ENCODE measurements at places on chromosomes 12 and 14.

- DNase-seq, result no peak
These were observed 72.0 kb downstream of the BMP4 start for GRCh38 chr14:53884601-53885000.

DNA sequence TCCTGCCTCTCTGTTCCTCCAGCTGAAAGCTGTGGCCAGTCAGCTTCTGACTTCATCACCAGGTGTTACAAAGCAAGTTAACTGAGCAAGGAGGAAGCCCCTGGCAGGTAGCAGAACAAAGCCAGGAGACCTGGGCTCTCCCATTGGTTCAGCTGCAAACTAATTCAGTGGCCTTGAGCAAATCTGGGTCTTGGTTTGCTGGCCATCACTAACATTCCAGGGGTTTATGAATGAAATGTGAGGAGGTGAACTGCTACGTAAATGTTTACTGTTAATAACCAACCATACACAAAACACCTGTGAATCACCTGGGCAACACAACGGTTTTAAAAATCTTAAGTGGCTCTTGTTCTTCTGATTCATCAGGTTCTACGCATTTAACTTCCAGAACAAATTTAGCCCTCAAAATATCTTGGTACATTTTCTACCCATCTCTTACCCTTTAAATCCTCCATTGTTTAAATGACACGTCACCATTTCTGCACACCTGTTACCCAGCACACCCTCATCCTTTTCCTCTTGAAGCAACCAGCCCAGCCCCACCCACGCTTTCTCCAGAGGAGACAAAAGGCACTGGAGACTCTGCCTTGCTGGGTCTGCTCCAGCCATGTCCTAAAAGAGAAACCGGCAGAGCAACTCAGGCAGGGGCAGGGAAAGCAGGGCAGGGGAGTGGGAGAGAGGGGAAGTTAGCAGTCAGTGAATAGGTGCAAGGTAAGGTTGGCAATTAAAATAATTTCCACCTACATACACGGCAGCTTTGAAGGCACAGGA, 49.3 kb upstream of the TSPAN11 start:
- DNase-seq, result peak; percentile 23

DNA sequence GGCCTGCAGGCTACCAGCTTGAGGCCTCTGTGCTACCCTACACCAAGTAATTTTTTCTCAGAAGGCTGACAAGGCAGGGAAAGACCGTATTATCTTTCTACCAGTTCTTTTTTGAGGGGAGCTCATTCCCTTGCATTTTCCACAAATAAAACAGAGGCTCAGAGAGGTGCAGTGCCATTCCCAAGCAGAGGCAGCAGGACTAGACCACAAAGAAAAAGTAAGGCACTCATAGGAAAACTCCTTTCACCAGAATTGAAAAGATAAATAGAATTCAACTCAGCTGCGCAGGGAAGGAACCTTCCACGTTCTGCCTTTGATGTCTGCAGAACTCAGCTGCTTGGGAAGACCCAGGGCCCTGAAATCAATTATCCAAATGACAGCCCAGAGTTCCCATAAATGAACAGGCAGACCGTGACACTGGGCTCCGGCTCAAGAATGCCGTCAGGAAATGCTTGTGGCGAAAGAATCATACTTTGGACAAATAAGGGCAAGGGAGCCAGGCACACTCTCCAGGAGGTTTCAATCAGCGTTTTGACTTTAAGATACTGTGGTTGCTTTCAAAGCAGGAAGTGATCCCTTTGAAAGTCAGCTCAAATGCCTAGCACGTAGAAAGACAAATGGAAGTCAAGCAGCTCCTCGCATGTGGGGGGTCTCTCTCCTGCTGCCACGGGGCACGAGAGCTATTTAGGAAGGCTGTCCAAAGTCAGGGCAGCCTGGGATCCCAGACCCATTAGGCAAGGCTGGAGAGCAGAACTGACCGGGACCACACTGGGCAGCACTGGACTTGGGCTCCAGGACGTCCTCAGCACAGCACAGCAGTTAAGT, 14.0 kb downstream of the KCTD10 start:
- DNase-seq, result peak; percentile 80

- DNase-seq, result no peak
These were observed 243.0 kb upstream of the PDE3A start for GRCh38 chr12:20125276-20125798.

- DNase-seq, result no peak
These were observed 129.7 kb upstream of the CCND2 start for GRCh38 chr12:4143896-4144295.

DNA sequence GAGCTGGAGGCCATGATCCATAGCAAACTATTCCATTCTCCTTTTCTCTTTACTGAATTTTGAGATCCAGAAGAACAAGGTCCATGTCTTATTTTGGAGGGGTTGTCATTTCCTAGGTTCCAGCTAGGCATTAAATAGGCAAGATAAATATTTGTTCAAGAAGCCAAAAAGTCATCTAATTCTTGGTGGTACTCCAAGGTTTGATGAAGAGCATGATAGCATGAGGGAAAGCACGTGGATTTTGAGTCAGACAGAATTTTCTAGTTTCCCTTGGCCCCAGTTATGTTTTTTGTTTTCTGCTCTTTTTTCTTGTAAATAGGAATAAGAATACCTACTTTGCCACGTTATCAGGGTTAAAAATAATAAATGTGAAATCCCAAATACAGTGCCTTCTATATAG, 25.5 kb upstream of the FRMD6 start:
- no peak for DNase-seq

DNA sequence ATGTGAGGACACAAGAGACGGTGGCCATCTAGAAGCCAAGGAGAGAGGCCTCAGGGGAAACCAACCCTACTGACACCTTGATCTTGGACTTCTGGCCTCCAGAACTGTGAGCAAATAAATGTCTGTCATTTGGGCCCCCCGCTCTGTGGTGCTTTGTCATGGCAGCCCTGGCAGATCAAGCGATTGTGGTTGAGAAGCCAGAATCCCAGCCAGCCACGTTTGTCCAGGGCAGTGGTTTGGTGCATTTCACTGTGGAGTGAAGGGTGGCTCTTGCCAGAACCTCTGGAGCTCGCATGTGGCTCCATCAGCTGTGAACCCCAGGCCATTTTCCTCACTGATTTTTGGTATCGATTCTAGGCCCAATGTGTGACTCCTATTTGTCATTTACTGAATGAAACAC, 404.9 kb downstream of the BCL11B start:
- DNase-seq, result no peak

GRCh38 chr14:38137005-38137404, 70.7 kb upstream of the SSTR1 start:
- no peak for DNase-seq

DNA sequence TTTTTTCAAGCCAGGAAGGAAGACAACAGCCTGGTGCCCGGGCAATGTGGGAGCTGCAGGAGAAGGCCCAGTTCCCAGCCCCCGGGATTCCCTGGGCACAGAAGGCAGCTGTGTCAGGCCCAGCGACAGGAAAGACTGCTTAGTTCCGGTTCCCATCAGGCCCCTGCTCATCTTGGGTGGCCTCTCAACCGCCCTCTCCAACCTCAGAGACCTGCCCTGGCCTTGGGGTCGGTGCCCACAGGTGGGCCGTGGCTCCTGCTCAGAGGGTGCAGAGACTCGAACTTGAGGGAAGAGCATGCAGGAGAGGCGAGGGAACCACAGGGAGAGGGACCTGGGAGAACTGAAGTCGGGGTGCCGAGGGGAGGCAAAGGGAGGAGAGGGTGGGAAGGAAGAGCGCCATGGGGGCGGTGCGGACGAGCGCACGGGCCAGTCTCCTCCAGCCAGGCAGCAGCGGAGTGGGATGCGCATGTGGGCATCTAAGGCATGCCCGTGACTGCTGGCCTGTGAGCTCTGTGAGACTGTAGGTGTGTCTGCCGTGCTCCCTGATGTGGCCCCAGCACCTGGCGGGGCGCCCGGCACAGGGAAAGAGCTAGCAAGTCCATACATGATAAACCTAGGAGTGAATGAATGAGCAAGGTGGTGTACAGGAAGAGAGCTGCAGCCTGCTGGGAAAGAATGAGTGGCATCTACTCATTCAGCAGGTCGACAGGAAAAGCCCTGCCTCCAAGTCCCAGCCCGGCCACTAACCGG, 42.7 kb downstream of the SSH1 start:
- no peak for DNase-seq

DNA sequence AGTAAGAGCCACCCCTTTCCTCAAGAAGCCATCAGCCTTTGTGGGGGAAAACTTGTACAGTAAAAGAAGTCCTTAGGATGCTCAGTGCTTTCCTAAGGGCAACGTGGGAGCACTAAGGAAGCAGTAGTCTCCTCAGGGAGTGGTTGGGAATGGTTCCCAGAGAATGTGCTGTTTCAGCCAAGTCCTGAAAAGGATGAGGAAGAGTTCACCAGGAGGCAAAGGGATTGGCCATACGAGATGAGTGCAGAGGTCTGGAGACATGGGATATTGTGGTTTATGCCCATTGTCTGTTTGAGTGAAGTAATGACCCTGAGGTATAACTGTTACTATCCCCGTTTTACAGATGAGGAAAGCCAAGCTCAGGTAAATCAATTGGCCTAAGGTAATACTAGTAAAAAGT, 86.0 kb upstream of the ATF1 start:
- no peak for DNase-seq

DNA sequence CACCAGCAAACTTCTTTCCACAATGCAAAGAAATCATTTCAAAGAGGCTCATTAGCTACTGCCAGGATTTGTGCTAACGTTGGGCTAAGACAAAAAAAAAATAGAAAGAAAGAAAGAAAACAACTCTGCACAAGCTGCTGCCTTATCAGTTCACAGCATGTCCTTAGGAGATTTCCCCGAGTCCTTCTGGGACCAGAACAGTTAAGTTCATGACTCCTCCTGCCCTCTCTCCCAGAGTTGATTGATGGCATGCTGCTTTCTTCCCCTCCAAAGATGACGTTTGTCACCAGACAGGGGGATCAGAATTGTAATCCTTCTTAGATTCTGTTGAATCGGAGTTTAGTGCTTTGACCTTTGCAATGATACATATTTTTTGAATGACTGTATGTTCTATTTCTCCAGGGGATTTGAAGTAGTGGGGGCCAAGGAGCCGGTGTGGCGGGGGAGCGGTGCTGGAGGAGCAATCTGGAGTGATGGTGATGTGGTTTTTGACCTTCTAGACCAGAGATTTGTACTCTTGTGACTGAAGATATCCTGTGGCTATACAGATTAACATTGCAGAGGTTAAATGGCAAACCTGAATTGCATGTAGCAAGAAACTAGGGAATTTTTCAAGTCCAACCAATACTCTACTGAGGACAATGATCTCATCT, 409.2 kb upstream of the TMPO start:
- no peak for DNase-seq

GRCh38 chr14:85483037-85483436, 46.9 kb upstream of the FLRT2 start:
- no peak for DNase-seq

- no peak for DNase-seq
These were observed 16.2 kb upstream of the PTHLH start for GRCh38 chr12:27988594-27989233.

DNA sequence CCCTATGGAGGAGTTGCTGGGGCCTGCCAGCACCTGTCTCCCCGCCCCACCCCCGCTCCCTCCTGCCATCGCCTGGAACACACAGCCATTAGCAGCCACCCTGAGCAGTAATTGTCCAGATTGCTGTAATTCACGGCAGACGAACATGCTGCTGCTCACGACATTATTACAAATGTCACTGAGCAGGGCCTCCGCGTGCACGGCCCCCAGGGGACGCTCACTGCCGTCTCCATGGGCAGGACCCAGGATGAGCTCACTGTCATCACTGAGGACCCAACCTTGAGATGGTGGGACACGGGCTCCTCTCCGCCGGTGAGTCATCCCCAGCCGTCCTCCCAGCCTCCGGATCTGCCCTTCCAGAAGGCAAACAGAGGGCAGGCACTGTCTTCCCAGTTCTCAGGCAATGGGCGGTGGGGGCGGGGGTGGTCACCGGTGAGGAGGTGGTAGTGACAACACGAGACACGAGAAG, 100.4 kb downstream of the RFLNA start:
- DNase-seq, result no peak

DNA sequence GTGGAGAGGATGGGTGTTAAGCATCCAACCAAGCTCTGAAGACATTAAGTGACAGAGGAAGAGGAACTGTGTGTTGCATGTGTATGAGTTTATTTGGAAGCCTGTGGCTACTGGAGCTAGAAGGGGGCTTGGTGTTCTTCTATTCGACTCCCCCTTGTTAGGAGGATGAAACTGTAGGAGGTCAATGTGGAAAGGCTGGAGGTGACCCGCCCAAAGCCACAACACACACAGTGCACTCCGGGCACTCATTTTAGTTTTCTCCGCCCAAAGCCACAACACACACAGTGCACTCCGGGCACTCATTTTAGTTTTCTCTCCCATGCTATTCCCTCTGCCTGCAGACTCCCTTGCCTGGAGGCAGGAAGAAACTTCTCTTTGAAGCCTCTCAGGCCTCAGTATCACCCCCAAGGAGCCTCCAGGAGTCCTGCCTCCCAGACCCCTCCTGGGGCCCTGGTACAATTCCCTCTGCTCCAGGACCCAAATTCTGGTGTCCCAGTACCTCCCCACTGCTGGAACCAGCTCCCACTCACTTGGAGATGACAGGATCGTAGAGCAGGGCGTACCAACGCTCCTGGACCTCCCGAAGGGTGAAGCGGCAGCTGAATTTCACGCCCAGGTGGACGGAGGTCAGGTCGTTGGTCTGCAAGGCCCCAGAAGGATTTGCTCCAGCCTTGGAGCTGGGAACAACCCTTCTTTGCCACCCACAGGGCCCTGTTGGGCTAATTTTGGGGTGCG, 3.8 kb downstream of the MCRS1 start:
- no peak for DNase-seq

- DNase-seq, result no peak
These were observed 19.6 kb downstream of the SLC8B1 start for GRCh38 chr12:113315358-113315757.

GRCh38 chr14:104557086-104557485, 22.5 kb upstream of the C14orf180 start:
- DNase-seq, result no peak

GRCh38 chr12:48183876-48184548, 568 bp downstream of the CCDC184 start:
- no peak for DNase-seq

DNA sequence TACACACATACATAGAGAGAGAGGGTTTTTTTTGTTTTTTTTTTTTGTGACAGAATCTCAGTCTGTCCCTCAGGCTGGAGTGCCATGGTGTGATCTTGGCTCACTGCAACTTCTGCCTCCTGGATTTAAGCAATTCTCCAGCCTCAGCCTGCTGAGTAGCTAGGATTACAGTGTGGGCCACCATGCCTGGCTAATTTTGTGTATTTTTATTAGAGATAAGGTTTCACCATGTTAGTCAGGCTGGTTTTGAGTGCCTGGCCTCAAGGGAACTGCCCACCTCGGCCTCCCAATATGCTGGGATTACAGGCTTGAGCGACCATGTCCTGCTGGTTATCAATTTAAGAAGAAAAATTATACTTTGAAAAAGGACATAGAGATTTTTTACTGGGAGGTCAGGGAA, 710.6 kb downstream of the SLC6A15 start:
- DNase-seq, result no peak
